Nephron progenitor cell (in vitro differentiated cells): ENCODE measurements at places on chromosomes 7 and 10.
A peak's percentile ranks its signal among the peaks of the same experiment; 100 is the strongest.

DNA sequence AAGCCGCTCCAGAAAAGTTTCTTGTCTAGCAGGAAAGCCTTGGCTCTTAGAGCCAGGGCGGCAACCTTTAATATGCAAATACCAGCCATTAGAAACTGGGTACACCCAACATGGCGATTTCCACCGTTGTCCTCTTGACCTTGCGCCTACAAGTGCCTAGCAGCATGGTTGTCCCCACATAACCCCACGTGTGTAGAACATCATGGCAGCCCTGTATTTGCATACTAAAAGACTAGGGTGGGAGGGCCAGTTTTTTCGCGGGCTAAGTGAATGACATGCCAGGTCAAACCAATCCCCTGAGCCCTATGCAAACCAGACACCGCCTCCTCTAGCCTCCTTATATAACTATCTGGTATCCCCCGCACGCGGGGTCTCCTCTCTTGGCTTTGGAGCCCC lies 58.4 kb upstream of the FZD8 start:
- no peak for DNase-seq

DNA sequence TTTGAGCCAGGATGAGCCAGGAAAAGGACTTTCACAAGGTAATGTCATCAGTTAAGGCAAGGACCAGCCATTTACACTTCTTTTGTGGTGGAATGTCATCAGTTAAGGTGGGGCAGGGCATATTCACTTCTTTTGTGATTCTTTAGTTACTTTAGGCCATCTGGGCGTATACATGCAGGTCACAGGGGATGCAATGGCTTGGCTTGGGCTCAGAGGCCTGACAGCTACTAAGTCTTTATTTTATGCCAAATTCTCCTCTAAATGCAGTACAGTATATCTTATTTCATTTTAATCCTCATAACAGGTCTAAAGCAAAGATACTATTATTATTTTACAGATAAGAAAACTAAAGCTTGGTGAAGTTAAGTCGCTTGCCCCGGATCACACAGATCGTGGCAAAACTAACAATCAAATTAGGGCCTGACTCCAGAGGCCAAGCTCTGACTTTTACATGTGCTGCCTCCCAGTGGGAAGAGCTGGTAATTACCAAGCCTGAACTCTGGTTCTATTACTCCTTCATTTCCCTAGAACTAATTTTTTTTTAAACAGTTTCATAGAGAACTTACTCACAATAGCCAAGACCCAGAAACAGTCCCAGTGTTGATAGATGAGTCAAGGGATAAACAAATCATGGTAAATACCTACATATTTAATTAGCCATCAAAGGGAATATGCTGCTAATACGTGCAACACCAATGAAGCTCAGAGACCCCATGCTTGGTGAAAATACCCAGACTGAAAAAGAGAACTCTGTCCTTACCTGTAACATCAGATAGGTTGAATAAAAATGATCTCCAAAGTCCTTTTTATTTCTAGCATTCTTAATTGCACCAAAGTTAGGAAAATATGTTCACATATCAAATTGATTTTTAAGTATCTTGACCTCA lies 35.4 kb downstream of the C7orf25 start:
- DNase-seq: peak; percentile 72

DNA sequence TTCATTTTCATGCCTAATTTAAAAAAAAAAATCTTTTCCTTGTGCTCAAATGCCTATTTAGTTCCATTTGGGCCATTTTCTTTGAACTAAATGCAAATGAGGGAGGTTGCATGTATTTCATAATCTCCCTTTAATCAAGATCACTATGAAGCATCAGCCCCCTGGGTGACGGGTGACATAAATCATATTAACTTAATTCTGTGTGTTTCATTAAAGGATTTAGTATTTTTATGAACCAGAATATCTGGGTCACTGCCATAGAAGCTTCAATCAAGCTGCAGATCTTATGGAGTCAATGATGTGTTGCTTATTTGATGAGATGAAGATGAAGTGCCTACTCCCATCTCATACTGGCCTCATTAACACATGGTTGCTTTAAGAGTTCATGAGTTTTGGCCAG lies 301.9 kb upstream of the PRKCQ start:
- no peak for DNase-seq

DNA sequence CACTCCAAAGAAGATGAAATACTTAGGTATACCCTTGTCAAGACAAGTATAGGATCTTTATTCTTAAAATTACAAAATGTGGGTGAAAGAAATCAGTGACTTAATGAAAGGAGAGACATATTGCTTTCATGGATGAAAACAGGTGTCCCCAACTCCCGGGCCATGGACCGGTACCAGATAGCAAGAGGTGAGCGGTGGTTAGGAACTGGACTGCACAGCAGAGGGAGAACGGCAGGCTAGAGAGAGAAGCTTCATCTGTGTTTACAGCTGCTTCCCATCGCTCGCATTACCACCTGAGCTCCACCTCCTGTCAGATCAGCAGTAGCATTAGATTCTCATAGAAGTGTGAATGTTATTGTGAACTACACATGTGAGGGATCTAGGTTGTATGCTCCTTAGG lies 408.9 kb downstream of the CALN1 start:
- DNase-seq: no peak

DNA sequence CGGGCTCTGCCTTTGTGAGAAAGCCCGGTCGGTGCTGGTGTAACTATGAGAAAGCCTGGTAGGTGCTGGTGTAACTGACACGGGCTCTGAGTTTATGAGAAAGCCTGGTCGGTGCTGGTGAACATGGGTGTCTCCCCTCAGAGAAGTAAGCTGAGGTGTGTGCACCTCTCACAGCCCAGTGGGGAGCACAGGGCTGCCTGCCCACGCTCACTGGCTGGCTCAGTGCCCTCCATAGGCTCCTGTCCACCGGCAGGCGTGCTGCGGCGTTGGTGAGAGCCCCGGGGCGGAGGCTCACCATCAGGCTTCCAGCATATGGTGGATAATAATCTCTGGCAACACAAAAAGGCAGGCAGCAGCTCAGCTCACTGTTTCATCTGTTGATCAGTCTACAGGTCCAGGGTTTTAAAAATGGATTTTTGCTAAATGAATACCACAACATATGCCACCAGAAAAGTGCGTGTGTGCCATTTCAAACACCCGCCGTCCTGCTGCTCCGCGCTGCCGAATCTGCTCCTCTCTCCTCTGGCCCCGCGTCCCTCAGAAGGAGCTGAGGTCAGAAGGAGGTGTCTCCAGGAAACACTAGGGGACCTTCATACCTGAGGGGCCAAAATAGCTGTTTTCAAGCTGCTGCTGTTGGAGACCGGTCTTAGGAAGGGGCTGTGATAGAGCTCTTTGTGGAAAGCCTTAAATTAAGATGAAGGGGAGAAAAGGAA lies 365.7 kb downstream of the DNAJB6 start:
- no peak for DNase-seq

GRCh38 chr7:69893906-69894305 lies 295.6 kb downstream of the AUTS2 start:
- no peak for DNase-seq

DNA sequence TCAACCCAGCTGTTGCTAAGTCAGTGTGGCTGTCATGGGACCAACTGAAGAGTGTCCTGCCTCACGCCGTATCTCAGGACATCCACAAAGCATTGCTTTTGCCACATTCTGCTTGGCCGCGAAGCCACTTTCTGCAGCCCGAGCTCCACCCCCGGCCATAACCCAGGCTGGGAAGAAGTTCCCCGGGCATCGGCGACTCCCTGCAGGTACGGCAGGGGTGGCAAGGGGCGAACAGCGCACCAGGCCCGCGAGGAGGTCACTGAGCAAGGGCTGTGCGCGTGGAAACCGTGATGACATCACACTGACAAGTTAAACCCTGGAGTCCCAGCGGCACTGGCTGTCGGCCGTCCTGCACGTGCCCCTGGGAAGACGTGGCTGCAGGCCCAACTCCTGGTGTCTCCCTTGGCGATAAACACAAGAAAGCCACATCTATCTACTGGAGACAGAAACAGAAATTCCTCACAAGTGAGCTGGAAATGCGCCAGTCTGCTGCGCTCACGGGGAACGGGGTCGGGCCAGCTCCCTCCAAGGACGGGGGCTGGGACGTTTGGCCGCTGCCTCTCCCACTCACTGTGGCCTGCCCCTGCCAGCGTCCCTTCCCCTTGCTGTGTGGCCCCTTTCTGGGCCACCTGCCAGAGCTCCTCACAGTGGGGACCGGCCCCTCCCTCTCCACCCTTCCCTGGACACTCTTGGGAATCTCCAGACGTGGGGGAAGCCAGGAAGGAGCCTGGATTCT lies 326.3 kb downstream of the DNAJB6 start:
- no peak for DNase-seq

- DNase-seq: no peak
These were observed 2.3 kb downstream of the DDIT4 start for GRCh38 chr10:72276013-72276387.

DNA sequence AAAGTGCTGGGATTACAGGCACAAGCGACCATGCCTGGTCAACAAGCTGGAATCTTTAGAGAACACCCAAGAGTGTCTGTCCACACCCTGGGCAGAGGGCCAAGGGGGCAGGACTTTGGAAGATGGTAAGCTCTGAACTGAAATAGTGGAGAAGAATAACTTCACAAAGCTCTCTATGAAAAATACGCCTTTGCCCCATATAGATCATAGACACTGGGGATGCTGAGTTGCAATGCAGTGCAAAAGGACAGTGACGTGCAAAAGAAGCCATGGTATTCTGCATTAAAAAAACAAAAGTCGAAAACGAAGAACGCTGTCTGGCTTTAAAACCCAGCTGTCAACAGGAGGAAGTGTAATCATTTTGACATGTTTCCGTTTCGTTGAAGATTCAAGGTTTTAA lies 353.6 kb downstream of the CALN1 start:
- no peak for DNase-seq

- no peak for DNase-seq
These were observed 71.0 kb downstream of the DLG5 start for GRCh38 chr10:77855404-77856155.

GRCh38 chr7:155815332-155816191 lies 3.3 kb upstream of the SHH start:
- peak; percentile 79 for DNase-seq

GRCh38 chr7:123075838-123076467 lies 80.5 kb upstream of the TAS2R16 start:
- DNase-seq: no peak

DNA sequence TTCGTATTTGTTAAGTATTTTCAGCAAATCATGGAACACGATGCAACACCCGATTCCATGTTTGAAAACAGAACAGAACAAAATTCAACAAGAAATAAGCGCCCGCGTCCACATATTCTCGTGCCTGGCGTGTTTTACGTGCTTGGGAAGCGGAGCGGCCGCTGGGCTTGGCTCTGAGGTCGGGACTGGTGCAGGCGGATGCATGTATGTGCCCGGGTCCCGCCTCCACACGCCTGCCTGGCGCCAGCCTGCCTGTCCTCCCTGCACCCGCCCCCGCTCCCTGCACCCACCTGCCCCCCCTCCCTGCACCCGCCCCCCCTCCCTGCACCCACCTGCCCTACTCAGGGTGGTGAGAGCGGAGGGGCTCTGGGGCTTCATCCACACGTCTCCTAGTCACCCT lies 454.5 kb downstream of the DNAJB6 start:
- DNase-seq: no peak

DNA sequence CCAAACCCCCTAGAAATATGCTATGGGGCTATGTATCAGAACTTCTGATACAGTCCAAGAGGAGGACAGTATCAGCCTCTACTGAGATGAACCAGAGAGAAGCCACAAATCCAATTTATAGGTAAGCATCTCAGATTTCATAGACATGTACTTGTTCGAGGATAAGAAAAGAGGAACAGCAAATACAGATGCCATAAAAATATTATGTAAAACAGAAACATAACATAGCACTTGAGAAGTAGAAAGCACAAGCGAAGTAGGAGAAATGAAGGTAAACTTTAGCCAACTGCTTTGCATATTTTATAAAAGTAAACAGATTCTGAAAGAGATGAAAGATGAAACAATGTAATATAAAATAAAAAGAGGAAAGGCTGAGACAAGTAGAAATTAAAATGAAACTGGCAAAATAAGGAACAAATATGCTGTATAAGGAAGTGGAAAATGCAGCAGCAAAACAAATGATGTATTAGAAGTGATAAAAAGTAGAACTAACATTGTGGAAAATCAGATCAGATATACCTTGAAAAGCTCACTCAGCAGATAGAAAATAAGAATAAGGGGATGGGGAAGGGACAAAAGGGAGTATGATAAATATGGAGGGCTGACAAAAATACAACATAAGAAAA lies 135.1 kb downstream of the SKAP2 start:
- no peak for DNase-seq

- no peak for DNase-seq
These were observed 108.6 kb downstream of the EMX2 start for GRCh38 chr10:117651121-117651520.
